ENCODE measurements at places on chromosomes 7 and 10.

GRCh38 chr7:86534641-86535040 lies 109.1 kb upstream of the GRM3 start:
- no peak overlapping the region for H3K27ac ChIP-seq
- no peak overlapping the region for H3K4me3 ChIP-seq
- no peak for DNase-seq
- no peaks in the 10 kb centered on the region for H3K27me3 ChIP-seq

- H3K4me3 ChIP-seq, result no peak overlapping the region
- H3K27ac ChIP-seq, result no peak overlapping the region
- H3K27me3 ChIP-seq, result no peaks in the 10 kb centered on the region
- H3K36me3 ChIP-seq, result no peaks in the 10 kb centered on the region
- DNase-seq, result no peak
These were observed 339.7 kb downstream of the ACTR3B start for GRCh38 chr7:153099235-153099634.

DNA sequence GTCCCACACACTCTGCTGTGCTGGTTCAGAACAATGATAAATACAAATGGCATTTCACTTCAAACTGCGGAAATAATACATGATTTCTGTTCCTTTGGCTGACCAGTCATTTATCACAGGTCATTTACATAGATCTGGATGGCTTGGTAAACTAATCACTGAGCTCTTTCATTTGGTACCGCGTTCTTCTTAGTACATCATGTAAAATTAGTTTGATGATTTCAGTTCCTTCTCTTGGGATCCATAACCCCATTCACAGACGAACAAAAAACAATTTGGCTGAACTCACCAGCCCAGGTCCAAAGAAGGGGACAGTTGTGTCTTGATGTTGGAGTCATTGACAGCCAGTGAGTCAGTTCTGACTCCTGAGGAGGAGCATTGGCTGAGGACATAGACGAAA lies 689.8 kb downstream of the INHBA start:
- H3K4me3 ChIP-seq, result no peak overlapping the region
- no peaks in the 10 kb centered on the region for H3K36me3 ChIP-seq
- no peaks in the 10 kb centered on the region for H3K27me3 ChIP-seq
- DNase-seq, result no peak
- H3K27ac ChIP-seq, result no peak overlapping the region

DNA sequence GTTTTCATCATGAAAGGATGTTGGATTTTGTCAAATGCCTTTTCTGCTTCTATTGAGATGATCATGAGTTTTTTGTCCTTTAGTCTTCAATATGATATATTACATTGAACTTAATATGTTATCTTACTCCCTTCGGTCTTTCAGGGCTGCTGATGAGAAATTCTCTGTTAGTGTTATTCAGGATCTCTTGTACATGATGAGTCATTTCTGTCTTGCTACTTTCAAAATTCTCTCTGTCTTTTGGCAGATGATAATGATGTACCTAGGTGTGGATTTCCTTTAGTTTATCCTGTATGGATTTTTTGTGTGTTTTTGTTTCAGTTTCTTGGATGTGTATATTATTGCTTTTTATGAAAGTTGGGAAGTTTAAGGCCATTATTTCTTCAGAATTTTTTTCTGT lies 320.9 kb upstream of the NPSR1 start:
- no peak overlapping the region for H3K27ac ChIP-seq
- no peaks in the 10 kb centered on the region for H3K27me3 ChIP-seq
- no peaks in the 10 kb centered on the region for H3K4me1 ChIP-seq
- DNase-seq, result no peak

GRCh38 chr10:34522546-34522945 lies 292.6 kb downstream of the PARD3 start:
- H3K27ac ChIP-seq, result no peak overlapping the region
- peaks cover 18% of the 10 kb centered on the region for H3K4me1 ChIP-seq
- peak; percentile 51 for DNase-seq

GRCh38 chr10:77845451-77845850 lies 81.1 kb downstream of the DLG5 start:
- peak overlapping the region; percentile 81 for H3K27ac ChIP-seq
- peaks cover 56% of the 10 kb centered on the region for H3K36me3 ChIP-seq
- H3K4me1 ChIP-seq, result peaks cover 31% of the 10 kb centered on the region

GRCh38 chr7:110944966-110945644 lies 145.8 kb upstream of the LRRN3 start:
- H3K27me3 ChIP-seq, result no peaks in the 10 kb centered on the region
- DNase-seq, result no peak
- no peak overlapping the region for H3K4me3 ChIP-seq
- no peaks in the 10 kb centered on the region for H3K4me1 ChIP-seq
- H3K36me3 ChIP-seq, result no peaks in the 10 kb centered on the region

- no peaks in the 10 kb centered on the region for H3K27me3 ChIP-seq
- H3K27ac ChIP-seq, result no peak overlapping the region
- peak; percentile 90 for DNase-seq
- no peaks in the 10 kb centered on the region for H3K36me3 ChIP-seq
These were observed 26.4 kb upstream of the GNA12 start for GRCh38 chr7:2870471-2870931.

Measured in stomach (tissue), 19 donors.